Osteocyte (in vitro differentiated cells): ENCODE measurements at places on chromosomes 12 and 14. TPM values are rescaled to one million over a fixed set of nuclear protein-coding genes. Genes with fewer than 3 reads are reported as not detected.

- H3K36me3 ChIP-seq = no peaks in the 10 kb centered on the region
- no peak for DNase-seq
- H3K27ac ChIP-seq = no peak overlapping the region
- no peaks in the 10 kb centered on the region for H3K27me3 ChIP-seq
- H3K4me1 ChIP-seq = peaks cover 7% of the 10 kb centered on the region
- no peak overlapping the region for H3K4me3 ChIP-seq
Observed at GRCh38 chr12:76158518-76159321, 74.2 kb upstream of the NAP1L1 start.

- no peak for DNase-seq
- H3K4me1 ChIP-seq = no peaks in the 10 kb centered on the region
- no peaks in the 10 kb centered on the region for H3K36me3 ChIP-seq
- peaks cover 7% of the 10 kb centered on the region for H3K27me3 ChIP-seq
- no peak overlapping the region for H3K27ac ChIP-seq
Observed at GRCh38 chr12:111171832-111172231, 197.1 kb downstream of the PHETA1 start.

GRCh38 chr12:118189741-118190191, 53.8 kb downstream of the PEBP1 start:
- peak overlapping the region; percentile 78 for H3K4me3 ChIP-seq
- H3K27ac ChIP-seq = peak overlapping the region; percentile 94
- no peaks in the 10 kb centered on the region for H3K27me3 ChIP-seq

DNA sequence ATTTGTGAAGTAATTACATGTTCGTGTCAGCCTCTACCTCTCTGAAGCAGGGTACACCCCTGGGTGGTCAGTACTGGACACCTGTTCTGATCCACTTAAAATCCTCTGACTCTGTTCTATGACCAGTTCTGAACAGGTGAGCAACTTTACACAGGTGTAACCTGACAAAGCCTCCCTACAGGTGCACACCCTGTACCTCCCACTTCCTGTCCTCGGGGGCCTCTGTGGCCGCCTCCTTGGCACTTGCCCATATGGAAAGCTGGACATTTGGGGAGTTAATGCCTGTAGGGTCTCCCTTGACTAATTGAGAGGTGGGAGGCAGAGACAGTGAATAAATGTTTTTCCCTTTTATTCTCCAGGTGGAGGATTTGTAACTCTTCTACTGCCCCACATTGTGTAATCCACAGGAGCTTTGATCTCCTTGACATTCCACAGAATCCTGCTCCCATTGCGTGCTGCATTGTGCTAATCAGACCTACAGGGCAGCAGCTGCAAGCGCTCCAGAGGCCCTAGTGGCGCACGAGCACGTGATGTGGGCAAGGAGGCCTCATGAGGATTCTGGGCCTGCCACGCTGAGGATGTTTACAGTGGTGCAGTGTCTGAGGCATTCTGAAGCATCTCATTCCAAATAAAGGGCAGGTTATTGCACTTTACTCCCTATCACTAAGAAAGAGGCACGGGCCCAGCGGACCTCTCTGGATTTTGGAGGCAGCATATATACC, 45.8 kb upstream of the BATF start:
- no peak overlapping the region for H3K4me3 ChIP-seq
- H3K36me3 ChIP-seq = peaks cover 37% of the 10 kb centered on the region
- H3K27me3 ChIP-seq = peaks cover 11% of the 10 kb centered on the region

DNA sequence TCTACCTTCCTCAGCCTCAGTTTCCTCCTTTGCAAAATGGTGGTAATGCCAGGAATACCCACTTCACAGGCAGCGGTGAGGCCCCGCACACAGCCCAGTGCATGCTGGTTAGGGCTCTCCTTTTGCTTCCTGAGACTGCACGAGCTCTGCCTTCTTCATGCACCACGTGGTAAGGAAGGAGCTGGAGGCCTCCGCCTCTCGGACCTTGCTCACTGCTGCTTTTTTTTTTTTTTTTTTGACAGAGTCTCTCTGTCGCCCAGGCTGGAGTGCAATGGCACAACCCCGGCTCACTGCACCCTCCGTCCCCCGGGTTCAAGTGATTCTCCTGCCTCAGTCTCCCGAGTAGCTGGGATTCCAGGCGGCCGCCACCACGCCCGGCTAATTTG, 18.1 kb downstream of the TAMALIN start:
- H3K4me3 ChIP-seq = no peak overlapping the region
- H3K27me3 ChIP-seq = no peaks in the 10 kb centered on the region
- peaks cover 38% of the 10 kb centered on the region for H3K4me1 ChIP-seq
- H3K36me3 ChIP-seq = no peaks in the 10 kb centered on the region

- no peak overlapping the region for H3K27ac ChIP-seq
- no peak overlapping the region for H3K4me3 ChIP-seq
- no peak for DNase-seq
- H3K4me1 ChIP-seq = no peaks in the 10 kb centered on the region
- H3K36me3 ChIP-seq = peaks cover 35% of the 10 kb centered on the region
Observed at GRCh38 chr12:122238861-122239260, 13.0 kb upstream of the DIABLO start.

DNA sequence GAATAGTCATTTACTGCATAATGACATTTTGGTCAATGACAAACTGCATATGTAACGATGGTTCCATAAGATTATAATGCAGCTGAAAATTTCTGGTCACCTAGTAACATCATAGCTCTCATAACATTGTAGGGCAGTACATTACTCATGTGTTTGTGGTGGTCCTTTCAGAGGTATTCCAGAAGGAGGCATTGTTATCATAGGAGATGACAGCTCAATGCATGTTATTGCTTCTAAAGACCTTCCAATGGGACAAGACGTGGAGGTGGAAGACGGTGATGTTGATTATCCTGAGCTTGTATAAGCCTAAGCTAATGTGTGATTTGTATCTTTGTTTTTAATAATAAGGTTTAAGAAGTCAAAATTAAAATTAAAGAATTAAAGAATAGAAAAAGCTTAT, 43.8 kb upstream of the TSPAN11 start:
- H3K4me3 ChIP-seq = no peak overlapping the region
- H3K4me1 ChIP-seq = peaks cover 23% of the 10 kb centered on the region
- H3K27me3 ChIP-seq = peaks cover 32% of the 10 kb centered on the region
- H3K36me3 ChIP-seq = no peaks in the 10 kb centered on the region
- DNase-seq = no peak

The WIF1 gene
- not detected in 2 replicates for total RNA-seq
